ENCODE measurements at places on chromosomes 11 and 22. TPM values are rescaled to one million over a fixed set of nuclear protein-coding genes. Genes with fewer than 3 reads are reported as not detected.

The FAM180B gene
- 4.0 TPM for polyA plus RNA-seq

The UBQLN3 gene
- not detected for polyA plus RNA-seq

The MYEOV gene
- 7.7 TPM for polyA plus RNA-seq

DNA sequence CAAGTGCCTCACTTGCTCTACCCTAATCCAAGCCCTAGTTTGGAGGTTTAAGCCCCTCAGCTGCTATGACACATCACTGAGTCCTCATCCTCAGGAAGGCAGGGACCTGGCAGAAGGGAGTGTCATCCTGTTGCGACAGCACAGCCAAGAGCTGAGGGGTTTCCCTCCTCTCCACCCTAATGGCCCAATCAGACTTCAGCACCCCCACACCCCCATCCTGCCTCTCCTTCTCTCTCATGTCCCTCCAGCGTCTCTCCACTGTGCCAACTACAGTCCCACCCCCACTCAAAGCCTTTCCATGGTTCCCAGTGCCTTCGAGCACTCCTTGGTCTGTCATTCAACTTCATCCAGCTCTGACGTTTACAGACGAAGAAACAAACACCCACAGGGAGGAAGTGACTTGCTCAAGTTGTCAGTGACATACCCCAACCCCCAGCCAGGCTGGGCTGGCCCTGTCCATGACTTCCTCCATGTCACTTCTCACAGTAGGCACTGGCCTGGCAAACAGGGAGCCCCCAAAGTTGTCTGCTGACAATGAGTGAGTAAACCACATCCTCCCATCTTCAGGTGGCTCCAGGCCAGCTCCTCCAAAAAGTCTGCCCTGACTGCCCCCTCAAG lies 15.6 kb downstream of the ARAP1 start:
- DNase-seq, result no peak

- no peak for DNase-seq
Observed at GRCh38 chr11:126662035-126662790, 306.7 kb downstream of the ST3GAL4 start.

DNA sequence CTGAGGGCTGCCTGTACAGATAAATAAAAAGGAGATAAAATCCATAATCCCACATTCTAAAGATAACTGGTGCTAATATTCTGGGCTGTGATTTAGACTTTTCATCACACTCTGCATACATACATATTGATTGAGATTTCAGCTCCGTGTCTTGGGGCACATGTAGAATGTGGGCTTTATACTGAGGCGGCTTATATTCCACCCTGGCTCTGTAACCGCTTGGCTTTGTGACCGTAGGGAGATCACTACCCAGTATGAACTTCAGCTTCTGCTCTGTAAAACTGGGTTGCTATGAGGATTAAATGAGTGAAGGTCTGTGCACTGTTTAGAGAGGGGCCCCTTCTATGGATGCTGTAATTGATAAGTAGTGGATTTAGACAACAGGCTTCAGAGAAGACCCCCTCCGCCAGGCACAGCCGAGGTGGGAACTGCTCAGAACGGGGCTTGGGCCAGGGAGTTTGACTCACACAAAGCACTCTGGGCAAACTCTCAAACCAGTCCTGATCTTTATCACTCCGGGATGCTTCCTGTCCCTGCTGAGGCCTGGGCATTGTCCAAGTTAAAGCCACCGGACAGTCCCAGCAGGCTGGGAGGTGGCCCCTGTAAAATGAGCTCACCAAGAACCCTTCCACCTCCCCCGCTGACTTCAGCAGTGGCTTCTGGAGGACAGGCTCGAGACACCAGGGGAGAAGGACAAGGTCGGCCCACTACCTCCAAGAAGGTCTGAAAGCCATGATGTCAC lies 17.2 kb downstream of the KIAA1671 start:
- DNase-seq, result no peak

DNA sequence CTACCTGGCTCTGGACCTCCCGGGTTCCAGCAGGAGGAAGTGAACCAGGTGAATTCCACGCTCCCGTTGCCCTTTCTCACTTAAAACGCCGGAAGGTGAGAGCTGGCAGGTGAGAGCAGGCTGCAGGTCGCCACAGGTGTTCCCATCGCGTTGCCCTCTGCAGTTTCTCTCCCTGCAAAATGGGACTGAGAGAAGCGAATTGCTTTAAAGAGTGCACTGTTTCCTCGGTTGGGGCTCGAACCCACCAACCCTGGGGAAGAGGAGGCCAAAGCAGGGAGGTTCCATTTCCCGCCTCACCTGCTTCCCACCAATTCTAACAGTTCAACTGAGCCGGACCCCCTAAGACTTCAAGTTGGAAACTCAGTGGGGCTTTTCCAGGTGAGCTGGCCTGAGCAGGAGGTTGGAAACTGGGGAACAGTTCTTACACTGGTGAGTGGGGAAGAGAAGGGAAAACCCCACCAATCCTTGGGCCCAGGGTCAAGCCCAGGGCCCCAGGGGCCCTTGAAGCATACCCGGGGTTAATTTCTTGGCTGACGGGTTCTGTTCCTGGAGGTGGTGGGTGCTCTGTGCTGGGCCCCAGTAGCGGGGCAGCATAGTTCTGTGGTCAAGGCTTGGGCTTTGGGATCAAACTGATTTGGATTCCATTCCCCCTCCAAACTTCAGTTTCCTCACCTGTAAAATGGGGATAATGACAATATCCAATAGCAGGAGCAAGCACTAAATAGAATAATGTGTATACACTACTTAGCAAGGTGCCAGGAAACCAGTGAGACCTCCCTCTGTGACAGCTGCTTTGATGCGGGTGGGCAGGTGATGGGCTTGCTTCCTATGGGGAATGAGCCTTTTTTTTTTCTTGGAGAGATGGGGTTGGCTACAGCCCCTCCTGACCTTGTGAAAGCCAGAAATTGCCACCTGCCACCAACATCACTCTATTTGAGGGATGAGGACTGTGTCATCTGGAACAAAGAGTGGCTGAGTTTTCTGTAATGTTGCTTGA lies 788 bp downstream of the CD82 start:
- no peak for DNase-seq

- DNase-seq, result peak; percentile 10
Observed at GRCh38 chr11:33291004-33291777, 34.0 kb downstream of the HIPK3 start.

- DNase-seq, result no peak
Observed at GRCh38 chr11:122007601-122008071, 108.4 kb downstream of the BLID start.

DNA sequence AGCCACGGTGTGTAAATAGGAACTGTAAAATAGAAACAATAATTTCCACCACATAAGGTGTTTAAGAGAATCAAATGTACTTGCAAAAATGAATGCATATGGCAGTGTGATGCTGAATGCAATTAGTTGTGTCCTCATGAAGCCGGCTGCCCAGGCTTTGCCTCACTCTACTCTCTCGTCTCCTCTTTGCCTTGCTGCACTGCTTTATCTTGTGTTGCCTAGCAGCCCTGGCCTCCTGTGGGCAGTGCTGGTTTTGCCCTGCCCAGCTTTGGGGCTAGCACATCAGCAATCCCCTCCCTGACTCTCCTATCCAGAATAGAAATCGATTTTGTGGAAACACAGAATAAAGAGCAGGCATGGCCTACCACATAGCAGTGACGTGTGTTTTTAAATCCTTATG lies 30.0 kb downstream of the LRRC32 start:
- DNase-seq, result no peak

DNA sequence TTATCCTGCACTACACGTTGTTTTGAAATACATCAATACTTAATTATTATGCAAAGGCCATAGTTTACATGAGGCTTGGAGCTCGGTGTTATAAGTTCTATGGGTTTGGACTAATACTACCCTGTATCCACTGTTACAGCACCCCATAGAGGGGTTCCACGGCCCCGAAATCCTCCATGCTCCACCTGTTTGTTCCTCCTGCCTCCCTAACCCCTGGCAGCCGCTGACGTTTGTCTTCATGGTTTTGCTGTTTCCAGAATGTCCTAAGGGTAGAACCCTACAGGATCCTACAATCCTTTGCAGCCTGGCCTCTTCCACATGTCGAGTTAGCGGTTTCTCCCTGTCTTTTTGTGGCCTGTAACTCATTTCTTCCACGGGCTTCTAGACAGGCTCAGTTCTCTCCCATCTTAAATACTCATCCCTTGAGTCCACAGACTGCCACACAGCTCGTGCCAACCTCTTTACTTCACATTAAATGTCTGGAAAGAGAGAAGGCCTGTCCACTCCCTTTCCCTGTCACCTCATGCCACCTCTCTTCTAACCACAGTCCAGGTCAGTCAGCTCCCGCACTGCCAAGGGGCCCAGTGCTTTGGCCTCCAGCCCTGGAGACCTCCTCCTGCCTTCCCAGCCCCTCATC lies 42.4 kb upstream of the TH start:
- no peak for DNase-seq

- DNase-seq, result no peak
Observed at GRCh38 chr22:39545386-39546365, 13.1 kb upstream of the RPS19BP1 start.

DNA sequence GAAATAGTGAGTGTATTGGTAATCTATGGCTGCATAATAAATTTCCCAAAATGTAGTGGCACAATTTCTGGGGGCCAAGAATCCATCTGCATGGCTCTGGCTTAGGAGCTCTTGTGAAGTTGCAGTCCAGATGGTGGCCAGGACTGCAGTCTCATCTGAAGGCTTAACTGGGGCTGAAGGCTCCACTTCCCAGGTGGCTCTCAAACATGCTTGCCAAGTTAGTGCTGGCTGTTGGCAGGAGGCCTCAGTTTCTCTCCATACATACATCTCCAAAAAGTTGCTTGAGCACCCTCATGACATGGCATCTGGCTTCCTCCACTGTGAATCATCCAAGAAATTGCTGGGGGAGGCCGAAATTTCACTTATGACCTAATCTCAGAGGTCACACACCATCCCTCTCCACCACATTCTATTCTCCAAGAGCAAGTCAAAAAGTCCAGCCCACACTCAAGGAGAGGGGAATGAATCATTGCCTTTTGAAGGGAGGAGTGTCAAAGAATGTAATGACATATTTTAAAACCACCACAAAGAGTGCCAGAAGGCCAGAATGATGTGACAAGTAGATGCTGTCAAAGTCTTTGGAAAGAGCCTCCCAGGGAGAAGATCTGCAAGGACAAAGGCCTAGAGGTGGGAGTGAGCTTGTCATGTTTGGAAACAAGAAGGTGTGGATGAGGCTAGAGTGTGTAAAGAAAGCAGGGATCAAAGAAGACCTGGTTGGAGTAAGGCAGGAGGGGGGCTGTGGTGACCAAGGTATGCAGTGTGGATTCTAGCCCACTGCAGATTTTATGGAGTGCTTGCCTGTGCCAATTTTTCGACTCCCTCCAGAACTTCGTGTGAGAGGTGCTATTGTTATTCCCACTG lies 566.2 kb downstream of the MIAT start:
- no peak for DNase-seq

GRCh38 chr11:59556115-59556916 lies 45.0 kb downstream of the OR4D9 start:
- no peak for DNase-seq

GRCh38 chr22:33803371-33804282 lies 116.6 kb downstream of the LARGE1 start:
- no peak for DNase-seq

GRCh38 chr11:123551079-123551478 lies 103.3 kb downstream of the SCN3B start:
- DNase-seq, result no peak

- no peak for DNase-seq
Observed at GRCh38 chr22:29948385-29948769, 65.4 kb downstream of the MTMR3 start.

DNA sequence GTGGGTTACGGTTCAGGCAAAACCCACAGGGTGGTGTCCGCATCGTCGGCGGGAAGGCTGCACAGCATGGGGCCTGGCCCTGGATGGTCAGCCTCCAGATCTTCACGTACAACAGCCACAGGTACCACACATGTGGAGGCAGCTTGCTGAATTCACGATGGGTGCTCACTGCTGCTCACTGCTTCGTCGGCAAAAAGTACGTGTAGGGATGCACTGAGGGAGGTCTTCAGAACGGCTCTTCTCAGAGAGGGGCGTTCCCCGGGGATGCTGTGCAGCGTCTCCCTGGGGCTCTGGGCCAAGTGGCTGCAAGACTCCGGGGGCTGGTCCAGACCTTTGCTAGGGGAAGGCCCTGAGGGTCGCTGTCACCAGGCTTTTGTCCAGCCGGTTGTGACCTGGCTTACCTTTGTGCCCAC lies 1.3 kb downstream of the ACR start:
- no peak for DNase-seq

- no peak for DNase-seq
Observed at GRCh38 chr11:104907521-104908185, 9.4 kb upstream of the CASP12 start.

- DNase-seq, result no peak
Observed at GRCh38 chr11:119566319-119566718, 143.3 kb upstream of the THY1 start.

DNA sequence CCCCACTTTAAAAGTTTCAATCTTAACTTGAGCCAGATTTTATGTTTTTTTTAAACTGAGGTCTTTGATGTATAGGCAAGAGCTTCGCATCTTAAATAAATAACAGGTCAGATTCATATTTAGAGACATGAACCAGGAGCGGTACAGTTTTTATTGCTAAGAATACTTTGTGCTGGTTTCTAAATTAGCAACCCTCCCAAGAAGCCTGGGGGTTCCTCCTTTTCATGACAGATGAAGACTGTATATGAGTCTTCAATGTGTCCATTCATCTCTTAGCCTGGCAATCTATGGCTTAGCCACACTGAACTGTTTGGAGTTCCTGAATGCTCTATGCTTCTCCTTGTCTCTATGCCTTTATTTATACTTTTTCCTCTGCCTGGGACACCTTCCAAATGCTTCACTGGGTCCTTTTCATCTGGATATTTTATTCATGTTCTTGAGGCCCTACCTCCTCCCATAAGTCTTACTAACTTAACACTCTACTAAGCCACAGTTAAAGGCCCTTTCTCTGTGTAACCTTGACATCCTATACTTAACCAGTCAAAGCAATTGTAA lies 338.6 kb downstream of the INSC start:
- no peak for DNase-seq

DNA sequence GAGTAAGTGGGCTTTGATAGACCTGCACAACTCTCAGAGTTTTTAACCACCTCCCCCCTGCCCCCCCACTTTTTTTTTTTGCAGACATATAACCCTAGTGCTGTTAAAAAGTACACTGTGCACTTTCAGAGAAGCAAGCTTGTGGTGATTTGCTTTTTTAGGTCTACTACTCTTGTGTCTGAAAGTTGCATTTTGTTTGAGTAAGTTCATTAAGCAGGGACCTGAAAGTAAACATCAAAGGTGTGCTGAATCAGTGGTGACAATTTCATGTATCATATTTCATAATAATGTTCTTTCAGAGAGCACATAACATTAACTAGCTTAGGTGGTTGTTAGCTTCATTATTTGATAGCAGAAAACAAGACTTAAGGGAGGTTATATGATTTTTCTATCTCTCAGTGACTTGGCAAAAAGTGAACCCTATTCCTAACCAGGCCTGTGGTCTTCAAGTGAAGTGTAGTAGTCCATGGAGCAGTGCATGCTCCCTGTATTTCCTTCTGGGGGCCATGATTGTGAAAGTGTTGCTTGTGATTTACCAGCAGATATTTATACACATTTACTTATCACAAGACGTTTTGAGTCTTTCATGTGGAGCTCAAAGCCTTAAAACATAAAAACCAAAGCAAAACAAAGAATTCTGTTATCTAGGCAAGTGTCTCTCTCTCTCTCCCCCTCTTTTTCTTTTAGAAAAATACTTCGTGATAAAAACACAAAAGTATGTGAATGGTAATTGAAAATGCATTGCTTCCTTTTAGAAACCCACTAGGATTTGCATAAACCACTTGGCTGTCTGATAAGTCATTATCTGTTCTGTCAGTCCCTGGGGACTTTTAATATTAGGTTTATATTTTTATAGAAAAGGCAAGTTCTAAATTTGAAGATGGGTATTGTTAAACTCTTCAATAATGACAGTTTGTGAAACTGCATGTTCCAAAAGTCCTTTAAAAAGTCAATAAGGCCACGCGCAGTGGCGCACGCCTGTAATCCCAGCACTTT lies 7.5 kb upstream of the RAG2 start:
- no peak for DNase-seq
